ENCODE measurements at places on chromosomes 6 and 20.

- no peak for DNase-seq
Observed at GRCh38 chr20:1577906-1578305, 20.4 kb upstream of the SIRPD start.

- no peak for DNase-seq
Observed at GRCh38 chr6:132464538-132465256, 48.2 kb downstream of the STX7 start.

- DNase-seq, result no peak
Observed at GRCh38 chr6:127202676-127203075, 64.0 kb upstream of the RNF146 start.

GRCh38 chr20:53692465-53693067 lies 98.9 kb upstream of the ZNF217 start:
- DNase-seq, result no peak

- no peak for DNase-seq
Observed at GRCh38 chr20:59814840-59815340, 118.5 kb downstream of the SYCP2 start.

DNA sequence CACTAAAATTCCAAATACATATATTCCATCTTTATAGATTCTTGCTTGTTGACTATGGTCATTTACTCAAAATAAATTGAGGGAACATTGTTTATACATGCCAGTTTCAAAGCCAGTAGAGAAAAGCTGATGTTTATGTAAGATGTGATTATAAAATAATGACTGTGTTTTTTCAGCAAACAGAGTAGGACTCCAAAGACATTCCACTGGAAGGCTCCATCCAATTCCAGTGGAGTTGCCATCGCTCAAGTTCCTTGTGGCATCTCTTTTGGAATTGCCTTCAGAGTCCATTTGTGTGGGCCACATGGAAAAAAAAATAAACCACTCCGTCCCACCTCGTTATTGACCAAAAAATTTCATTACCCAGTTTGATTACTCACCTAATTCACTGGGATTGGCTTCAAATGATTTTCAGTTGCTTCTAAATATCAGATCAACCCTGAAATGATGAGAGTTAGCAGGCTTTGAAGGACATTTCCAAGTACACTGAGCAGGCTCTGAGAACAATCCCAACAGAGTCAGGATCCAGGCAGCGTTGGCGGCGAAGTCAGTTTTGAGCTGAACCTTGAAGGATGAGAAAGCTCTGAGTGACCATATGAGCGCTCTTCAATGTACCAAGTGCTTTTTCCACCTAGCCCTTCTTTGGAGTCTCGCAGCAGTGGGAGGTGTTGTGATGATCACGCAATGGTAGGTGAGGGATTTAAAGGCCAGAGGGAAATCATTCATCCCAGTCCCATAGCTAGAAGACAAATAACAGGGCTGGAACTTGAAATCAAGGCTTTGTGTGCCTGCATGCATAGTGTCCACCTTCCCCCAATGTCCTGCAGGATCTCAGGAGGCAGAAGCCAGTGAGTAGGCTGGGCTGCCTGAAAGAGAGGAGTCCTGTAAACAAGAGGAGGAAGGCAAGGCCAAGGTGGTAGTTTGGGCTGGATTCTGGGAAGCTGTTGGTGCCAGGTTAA lies 281.7 kb downstream of the CDC5L start:
- DNase-seq, result no peak

GRCh38 chr6:133277228-133277899 lies 36.2 kb downstream of the EYA4 start:
- no peak for DNase-seq

GRCh38 chr6:73085443-73085871 lies 139.8 kb downstream of the KHDC1L start:
- DNase-seq, result no peak

- DNase-seq, result no peak
Observed at GRCh38 chr6:4356899-4357659, 221.7 kb upstream of the ECI2 start.

DNA sequence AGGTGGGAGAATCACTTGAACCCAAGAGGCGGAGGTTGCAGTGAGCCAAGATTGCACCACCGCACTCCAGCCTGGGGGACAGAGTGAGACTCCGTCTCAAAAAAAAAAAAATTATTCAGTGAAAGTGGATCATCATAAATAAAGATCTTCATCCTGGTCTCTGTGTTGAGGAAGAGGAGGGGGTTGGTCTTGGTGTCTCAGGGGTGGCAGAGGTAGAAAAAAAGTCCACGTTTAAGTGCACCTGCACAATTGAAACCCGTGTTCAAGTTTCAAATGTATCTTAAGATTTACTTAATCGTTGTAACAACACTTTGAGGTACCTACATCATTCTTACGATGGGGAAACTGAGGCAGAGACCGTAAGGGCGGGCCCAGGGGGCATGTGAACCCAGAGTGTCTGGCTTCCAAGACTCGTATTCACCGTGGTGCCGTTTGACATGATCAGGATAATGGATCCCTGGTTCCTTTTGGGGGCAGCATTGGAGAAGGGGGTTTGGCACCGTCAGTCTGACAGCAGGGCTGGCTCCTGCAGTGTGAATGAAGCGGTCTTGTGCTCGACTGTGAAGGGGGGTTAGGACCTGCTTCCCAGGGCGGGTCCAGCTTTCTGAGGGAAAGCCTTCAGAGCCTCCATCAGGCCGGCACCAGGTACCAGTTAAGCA lies 32.9 kb upstream of the ID1 start:
- DNase-seq, result peak; percentile 86

GRCh38 chr6:5287205-5287965 lies 26.1 kb downstream of the FARS2 start:
- no peak for DNase-seq

DNA sequence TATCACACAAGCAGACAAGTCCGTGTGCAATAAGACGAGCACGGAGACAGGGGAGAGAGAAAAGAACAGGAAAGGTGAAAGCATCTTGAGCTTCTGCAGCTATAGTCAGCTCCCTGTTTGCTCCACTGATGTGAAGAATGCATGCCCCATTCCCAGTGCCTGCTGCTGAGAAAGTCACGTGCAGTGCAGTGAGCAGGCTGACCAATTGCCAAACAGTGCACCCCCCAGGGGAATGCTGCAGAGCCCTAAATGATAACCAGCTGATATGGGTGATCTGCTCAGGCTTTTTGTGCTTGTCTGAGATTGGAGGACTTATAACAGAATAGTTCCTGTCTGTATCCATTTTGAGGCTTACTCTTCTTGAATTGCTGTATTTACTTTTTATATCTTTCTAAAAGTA lies 121.5 kb downstream of the PACRG start:
- no peak for DNase-seq

DNA sequence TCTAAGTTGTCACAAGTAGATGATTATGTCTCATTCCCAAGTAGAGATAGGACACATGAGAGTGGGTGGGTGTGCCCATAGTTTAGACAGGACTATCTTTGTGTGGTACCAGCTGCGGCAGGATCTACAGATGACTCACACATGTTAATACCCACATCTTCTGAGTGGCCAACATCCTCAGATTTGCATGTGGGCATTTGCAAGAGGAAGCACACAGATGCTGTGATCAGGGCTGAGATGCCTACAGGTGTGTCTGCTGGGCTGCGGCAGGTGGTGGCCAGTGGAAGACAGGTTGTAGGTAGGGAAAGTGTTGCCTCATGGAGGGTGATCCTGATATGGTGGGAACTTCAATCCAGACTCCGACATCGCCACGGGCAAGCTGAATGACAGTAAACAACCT lies 50.8 kb downstream of the UTRN start:
- no peak for DNase-seq

GRCh38 chr20:17663040-17663399 lies 19.0 kb downstream of the RRBP1 start:
- no peak for DNase-seq

- no peak for DNase-seq
Observed at GRCh38 chr20:35312318-35312717, 20.1 kb upstream of the FAM83C start.

- no peak for DNase-seq
Observed at GRCh38 chr6:117233145-117233544, 32.2 kb upstream of the VGLL2 start.

- no peak for DNase-seq
Observed at GRCh38 chr6:31586599-31587281, 663 bp downstream of the LST1 start.

- DNase-seq, result no peak
Observed at GRCh38 chr6:104402572-104402971, 457.1 kb downstream of the HACE1 start.

DNA sequence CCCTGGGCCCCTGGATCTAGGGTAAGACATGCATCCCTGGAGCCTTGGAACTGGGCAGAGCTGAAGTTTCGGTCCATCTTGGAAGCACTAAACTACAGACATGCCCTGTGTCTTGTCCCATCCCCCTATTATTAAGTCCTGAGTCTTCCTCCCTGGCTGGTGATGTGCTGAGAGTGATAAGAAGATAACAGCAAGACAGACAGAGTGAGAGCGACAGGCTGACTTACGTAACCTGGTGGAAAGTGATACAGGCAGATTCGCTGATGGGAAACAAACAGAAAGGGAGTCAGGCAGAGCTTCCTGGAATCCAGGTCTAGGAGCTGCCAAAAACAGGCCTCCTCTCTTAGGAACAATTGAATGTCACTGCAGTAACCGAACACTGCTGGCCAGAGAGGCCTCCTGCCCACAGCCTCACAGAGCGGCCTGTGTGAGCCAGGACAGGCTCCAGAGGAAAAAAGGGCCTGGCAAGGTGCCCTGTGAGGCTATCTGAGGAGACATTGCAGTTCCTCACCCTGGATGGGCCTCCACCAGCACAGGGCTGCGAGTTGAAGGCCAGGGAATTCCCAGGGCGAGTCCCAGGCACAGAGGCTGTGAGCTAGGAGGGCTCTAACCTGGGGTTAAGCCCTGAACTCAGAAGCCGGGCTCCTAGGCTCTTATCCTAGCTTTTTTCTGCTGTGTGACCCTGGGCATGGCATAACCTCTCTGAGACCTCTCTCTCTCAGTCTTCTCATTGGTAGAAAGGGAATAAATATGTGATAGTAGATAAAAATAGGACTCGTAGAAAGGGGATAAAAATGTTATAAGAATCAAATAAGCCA lies 34.2 kb upstream of the B4GALT5 start:
- no peak for DNase-seq

- DNase-seq, result no peak
Observed at GRCh38 chr20:56458206-56458821, 10.1 kb upstream of the RTF2 start.

DNA sequence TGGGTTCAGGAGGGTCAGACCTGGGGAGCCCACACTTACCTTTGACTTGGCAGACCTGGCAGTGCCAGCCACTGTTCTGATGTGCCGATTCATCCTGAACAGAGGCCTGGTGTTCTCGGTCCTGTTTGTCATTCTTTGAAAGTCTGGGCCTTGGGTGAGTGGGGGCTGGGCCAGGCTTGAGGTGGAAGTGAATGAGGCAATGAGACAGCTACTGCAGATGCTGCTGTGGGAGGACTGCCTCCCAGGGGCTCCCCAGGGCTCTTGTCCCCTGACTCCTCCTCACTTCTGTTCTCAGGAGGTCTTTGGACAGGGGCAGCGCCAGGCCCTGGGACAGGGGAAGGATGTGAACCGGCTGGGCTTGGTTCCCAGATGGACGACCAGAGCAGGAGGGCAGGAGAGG lies 5.6 kb upstream of the TREML4 start:
- DNase-seq, result no peak

- no peak for DNase-seq
Observed at GRCh38 chr6:10678456-10678855, 16.0 kb downstream of the C6orf52 start.

GRCh38 chr6:113320653-113321052 lies 536.5 kb upstream of the MARCKS start:
- DNase-seq, result no peak

- no peak for DNase-seq
Observed at GRCh38 chr6:114274836-114275235, 68.0 kb downstream of the HS3ST5 start.

- no peak for DNase-seq
Observed at GRCh38 chr6:125824946-125825771, 34.4 kb downstream of the NCOA7 start.

GRCh38 chr6:72721346-72721745 lies 99.5 kb downstream of the KCNQ5 start:
- no peak for DNase-seq

- DNase-seq, result no peak
Observed at GRCh38 chr6:90110971-90111370, 185.7 kb downstream of the BACH2 start.

DNA sequence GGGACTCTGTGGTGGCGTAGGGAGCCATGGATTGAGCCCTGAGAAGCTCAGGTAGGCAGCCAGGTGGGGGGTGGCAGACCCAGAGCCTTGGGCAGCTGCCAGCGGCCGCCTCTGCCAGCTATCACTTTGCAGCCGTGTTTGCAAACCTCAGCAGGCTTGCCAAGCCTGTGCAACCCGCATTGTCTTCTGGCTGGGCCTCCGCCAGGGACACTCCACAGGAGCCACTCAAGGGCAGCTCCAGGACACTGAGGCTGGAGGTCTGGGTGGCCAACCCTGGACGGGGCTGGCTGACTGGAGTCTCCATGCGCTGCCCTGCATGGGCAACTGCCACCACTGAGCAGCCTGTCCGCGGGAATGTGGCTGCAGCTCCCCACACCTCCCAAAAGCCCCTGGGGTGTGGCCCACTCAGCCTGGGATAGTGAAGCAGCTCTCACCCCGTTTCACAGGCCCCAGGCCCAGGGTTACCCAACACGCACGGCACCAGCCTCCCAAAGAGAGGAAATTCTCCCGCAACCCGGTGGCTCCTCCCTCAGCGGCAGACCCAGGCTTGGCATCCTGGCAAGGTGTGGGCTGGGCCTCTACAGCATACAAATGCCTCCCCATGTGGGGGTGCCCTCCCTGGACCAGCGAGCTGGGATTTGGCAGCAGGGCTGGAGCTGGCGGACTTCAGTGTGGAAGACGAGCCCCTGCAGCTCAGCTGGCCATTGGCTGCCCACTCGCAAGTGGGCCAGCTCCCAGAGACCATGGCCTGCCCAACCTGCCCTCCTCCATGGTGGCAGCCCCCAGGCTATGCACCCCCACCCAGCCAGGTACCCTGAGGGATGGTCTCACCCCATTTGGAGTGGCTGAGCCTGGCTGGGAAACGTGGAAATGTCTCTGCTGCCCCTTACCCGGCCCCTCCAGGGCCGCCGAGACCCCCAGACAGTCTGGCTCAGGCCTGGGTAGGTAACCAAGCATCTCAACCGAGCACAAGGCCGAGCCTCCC lies 2.9 kb downstream of the CHRNA4 start:
- DNase-seq, result no peak

- DNase-seq, result no peak
Observed at GRCh38 chr20:48807586-48808381, 20.0 kb downstream of the PREX1 start.

GRCh38 chr6:129980821-129981220 lies 37.6 kb upstream of the L3MBTL3 start:
- no peak for DNase-seq

- no peak for DNase-seq
Observed at GRCh38 chr6:130895516-130895915, 68.3 kb downstream of the SMLR1 start.

DNA sequence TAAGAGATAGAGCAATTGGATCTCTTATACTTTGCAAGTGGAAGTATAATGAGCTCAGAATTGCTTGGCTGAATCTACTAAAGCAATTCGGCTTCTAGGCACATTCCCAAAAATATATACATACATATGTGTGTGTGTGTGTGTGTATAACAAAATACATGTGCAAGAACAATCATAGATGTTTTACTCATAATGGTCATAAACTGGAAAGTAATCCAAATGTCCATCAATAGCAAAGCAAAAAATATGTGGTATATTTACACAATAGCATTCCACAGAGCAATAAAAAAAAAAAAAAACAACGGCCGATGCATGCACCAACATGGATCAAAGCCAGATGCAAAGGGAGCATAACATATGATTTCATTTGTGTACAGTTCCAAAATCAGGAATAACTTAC lies 707.9 kb downstream of the RFPL4B start:
- no peak for DNase-seq
